ENCODE measurements at places on chromosomes 3 and 15.

DNA sequence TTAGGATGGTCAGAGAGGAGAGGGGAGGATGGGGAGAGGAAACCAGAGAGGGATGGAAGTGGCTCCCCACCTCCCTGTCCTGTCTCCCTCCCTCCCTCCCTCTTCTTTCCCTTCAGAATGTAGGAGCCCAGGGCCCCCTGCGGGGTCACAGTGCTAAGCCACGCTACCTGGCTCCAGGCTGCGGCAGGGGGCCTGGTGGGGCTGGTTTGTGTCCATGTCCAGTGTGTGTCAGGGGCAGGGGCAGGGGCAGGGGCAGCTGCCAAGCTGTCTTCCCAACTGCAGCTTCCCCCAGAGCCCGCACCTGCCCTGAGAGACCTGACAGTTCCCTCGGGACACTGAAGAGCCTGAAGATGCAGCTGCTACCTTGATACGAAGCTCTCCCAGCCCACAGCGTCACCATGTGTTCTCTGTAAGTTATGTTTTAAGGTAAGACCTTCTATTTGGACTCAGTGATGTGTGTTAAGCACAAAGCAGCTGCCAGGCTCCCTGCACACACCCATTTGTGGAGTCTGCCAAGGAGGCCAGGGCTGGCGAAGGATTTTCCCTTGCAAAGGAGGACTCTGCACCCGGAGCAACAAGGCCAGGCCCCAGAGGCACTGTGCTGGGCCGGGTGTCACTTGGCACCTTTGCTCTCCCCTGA is 121.8 kb upstream of the SMAD3 start:
- DNase-seq: no peak

DNA sequence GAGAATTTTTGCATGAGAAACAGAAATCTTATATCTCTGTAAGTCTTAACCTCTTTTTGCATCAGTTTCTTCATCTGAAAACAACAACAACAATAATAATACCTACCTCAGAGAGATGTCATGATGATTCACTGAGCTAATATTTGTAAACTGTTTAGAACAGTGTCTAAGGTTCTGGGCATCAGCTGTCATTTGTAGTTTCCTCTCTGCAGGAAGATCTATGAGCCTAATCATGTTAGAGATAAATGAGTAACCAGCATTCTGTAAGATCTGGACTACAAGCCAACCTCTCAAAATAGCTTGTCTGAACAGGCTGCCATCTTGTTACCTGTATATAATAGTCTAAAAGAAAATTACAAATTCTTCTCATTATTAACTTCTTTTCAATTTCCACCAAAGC is 383.0 kb upstream of the RORA start:
- DNase-seq: no peak

GRCh38 chr3:58421004-58421403 is 12.6 kb downstream of the PDHB start:
- DNase-seq: no peak

GRCh38 chr3:31589228-31589627 is 56.5 kb downstream of the STT3B start:
- DNase-seq: no peak

DNA sequence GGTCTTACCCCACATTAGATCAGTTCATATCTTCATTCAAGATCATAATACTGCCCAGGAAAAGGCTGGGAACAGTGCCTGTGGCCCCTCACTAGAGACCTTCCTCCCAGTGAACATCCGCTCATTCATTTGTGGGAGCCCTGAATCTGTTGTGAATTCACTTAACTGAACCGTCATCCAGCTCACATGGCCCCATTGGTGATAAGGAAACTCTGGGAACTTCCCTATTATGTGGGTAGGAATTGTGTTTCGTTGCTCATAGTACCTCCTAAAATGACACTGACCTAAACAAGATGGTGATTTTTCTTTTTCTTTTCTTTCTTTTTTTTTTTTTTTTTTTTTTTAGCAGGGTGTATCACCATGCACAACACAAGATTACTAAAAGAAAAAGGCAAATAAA is 6.8 kb upstream of the MESP2 start:
- DNase-seq: no peak

- no peak for DNase-seq
Measured at GRCh38 chr15:89870006-89870405, 23.8 kb downstream of the AP3S2 start.

- no peak for DNase-seq
Measured at GRCh38 chr15:90382320-90382719, 5.7 kb upstream of the IQGAP1 start.

DNA sequence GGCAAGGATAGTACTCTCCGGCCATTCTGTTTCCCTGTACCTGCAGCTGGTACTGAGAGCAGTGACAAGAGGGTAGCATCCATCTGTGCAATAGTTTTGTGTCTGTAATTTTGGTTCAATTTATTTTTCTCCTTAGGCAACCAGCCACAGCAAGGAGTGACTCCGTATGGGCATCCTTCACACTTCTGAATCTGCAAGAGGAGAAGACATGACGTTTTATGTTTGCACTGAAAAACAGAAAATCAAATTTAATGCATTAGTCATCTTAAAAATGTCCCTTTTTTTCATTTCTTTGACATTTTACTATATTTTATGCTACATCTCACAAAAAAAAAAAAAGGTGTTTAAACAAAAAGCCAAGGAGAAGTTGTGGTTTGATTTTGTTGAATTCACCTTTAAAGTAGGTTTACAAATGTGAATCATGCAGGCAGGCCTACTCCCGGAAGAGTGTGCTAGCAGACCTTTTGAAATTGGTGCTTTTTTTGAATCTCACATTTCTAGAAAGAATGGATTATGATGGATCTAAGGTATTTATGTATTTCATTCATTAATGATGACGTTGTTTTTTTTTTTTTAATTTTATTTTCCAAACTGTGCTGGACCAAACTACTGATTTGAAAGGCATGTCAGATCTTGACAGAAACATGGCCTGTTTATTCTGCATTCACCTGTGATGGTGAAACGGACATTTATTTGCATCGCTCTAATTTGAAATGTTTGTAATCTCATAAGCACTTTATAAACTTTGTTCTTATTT is 28.1 kb downstream of the IGSF10 start:
- no peak for DNase-seq
